ENCODE measurements at places on chromosomes 7 and 10.

GRCh38 chr7:124084024-124084423 lies 51.2 kb upstream of the TMEM229A start:
- DNase-seq: no peak

GRCh38 chr7:35753761-35754603 lies 46.9 kb upstream of the SEPTIN7 start:
- no peak for DNase-seq

- no peak for DNase-seq
Observed at GRCh38 chr7:113086431-113086888, at the start of gene GPR85. Gene GPR85 (minus strand): TSS chr7:113086827. CDS start chr7:113084721, 2,106 bp downstream.

DNA sequence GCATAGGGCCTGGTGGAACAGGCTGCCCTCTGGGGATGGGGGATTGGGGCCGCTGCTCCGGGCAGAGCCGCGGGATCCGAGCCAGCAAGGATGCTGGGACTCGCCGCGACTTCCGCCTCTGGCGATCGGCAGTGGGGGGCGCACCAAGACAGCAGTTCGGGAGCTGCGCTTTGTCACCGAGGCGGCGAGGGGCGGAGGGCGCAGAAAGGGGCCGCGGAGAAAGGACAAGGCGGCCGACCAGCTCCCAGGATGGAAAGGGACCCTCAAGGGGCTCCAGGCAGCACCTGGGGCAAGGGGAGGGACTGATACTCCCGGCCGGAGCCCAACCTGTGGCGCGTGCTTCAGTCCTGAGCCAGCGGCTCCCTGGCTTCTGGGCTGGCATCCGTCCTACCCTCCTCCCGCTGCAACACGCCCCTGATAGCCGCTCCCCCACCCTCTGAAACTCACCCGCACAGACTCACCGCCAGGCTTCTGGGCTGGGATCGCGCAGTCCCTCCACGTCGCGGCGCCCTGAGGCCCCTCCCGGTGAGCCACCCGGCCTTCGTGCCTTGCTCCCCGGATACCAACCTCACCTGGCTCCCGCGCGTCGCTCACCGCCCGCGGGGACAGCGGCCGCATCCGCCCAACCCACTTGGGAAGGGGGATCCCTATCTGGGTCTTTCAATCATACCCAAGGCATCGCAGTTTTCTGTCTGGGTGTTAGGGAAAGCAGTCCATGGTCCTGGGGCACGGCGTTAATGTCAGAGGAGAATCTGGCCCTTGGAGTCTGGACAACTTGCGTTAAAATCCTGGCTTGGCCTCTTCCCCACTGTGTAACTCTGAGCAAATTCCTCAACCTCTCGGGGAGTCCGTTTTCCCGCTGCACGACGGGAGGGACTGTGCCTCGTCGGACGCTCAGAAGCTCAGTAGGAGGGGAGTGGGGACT lies 7.0 kb upstream of the EVX1 start:
- no peak for DNase-seq

DNA sequence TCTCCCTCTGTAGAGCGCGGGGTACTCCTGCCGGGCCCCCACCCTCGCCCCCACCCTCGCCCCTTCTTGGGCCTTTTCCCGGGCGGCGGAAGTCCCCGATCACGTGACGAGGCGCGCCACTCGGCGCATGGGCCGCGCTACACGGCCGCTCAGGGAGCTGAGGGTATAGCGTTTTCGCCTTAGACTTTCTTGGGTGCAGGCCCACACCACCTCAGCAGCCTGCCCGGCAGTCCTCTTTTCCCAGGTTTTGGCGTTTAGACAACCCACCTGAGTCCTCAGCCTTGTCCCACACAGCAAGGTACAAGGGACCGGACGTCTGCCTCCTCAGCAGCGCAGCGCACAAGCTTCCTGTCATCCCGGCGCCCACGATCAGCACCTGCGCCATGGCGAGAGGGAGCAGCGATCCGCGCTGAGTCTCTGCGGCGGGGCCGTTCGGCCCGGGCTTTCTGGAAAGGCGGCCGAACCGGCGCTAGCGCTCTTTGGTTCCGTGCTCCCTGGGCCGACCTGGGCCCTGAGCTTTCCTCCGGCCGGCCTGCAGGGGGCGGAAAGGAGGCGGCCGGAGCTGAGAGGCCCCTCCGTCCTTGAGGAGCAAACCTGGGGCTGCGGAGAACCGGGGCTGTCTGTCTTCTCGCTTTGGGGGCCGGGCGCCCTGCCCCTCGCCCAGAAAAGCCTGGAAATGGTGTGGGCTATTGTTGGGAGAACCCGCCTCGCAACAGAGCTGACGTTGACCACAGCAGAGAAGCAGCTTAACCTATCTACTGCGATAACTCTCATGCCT lies at the start of gene RNLS:
TSS of gene RNLS (minus strand) at position 513 of the 778 bp plus-strand sequence.
- peak; percentile 52 for DNase-seq

GRCh38 chr7:35723011-35723410 lies 28.1 kb upstream of the HERPUD2 start:
- no peak for DNase-seq

GRCh38 chr7:96321031-96321657 lies 754 bp downstream of the SLC25A13 start:
- DNase-seq: peak; percentile 64

GRCh38 chr10:8056871-8057331 lies 2.4 kb downstream of the GATA3 start:
- no peak for DNase-seq

- no peak for DNase-seq
Observed at GRCh38 chr10:119653209-119653608, 2.0 kb downstream of the BAG3 start.

DNA sequence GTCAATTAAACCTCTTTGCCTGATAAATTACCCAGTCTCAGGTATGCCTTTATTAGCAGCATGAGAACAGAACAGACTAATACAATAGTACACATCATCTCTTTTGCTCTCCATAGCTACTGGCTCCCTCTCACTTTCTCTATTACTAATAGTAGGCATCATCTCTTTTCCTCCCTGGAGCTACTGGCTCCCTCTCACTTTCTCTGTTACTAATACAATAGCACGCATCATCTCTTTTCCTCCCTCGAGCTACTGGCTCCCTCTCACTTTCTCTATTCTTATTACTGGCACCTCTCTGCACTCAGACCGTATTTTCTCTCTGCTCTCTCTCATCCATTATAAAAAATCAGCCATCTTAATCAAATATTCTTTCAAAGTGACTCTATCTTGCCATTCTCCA lies 37.1 kb downstream of the SLC25A13 start:
- DNase-seq: no peak

DNA sequence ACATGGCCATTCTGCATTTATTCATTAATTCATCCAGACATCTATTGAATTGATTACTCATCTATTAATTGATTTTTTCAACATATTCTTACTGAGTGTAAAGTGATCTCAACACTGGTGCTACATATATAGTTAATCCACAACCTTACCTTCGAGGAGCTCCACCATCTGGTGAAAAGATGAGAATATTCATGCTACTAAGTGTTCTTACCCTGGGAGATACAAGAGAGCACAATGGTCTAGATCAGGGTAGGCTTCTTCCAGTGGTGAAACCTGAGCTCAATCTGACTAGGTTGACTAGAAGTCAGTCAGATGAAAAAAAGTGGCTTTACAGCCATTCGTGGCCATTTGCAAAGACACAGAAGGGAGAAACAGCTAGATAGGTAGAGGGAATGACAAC lies 507.4 kb downstream of the ANKRD7 start:
- no peak for DNase-seq

- DNase-seq: peak; percentile 4
Observed at GRCh38 chr10:51389415-51390321, 309.7 kb downstream of the CSTF2T start.

GRCh38 chr7:51455948-51456347 lies 139.3 kb upstream of the COBL start:
- no peak for DNase-seq

DNA sequence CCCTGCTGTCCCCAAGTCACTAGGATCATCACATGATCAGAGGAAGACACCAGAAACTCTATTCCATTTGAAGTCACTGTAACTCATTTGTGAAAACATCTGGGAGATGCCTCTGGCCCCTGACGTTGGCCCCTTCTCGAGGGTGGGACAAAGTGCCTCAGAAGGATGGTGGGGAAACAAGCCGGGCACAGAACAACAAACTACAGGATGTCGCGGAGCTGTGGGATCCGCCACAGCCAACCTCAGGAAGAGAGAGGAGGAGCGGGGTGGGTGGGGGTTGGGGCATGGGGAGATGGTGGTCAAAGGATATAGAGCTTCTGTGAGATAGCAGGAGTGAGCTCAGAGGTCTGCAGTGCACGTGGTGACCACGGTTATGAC lies 265.6 kb upstream of the TCERG1L start:
- no peak for DNase-seq

GRCh38 chr10:112307358-112308124 lies 24.3 kb downstream of the TECTB start:
- peak; percentile 16 for DNase-seq

GRCh38 chr10:11403116-11403515 lies 208.3 kb downstream of the USP6NL start:
- peak; percentile 32 for DNase-seq

DNA sequence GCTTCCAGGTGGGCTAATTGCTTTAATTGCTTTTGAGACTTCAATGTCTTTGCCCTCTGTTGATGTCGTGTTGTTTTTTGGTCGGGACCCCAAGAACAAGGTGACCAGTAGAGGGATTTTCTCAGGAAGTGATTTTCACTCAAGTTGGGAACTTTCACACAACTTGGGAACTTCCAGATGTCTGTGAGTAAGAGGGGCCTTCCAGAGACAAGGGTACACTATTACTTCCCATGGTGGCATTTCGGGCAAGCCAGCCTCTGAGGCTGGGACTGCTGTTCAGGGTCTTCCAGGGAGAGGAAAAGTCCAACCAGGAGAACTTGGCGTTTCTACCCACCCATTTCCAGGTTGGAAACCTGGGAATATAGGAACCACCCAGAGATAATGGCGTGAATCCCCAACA lies 170.0 kb upstream of the CDCA7L start:
- DNase-seq: no peak

- no peak for DNase-seq
Observed at GRCh38 chr7:101602082-101602481, 27.0 kb downstream of the MYL10 start.

GRCh38 chr10:13960603-13961002 lies 370.1 kb downstream of the FRMD4A start:
- no peak for DNase-seq

GRCh38 chr10:124359336-124359832 lies 59.3 kb downstream of the OAT start:
- no peak for DNase-seq

DNA sequence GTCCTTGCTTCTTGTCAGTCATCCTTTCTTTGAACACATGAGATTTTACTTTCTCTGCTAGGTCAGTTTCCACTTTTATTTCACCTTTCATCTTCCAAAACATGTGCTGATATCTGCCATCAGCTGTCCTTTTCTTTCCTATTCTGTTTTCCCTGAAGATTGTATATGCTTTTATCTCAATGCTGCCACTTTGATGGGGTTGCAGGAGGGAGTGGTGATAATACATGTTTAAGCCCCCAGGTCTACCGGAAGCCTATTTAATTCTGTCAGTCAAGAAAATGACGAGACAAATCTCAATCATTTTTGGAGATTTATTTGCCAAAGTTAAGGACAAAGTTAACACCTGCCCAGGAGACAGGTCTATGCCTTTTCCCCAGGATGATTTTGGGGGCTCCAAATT lies 73.8 kb downstream of the MRPL32 start:
- DNase-seq: no peak

DNA sequence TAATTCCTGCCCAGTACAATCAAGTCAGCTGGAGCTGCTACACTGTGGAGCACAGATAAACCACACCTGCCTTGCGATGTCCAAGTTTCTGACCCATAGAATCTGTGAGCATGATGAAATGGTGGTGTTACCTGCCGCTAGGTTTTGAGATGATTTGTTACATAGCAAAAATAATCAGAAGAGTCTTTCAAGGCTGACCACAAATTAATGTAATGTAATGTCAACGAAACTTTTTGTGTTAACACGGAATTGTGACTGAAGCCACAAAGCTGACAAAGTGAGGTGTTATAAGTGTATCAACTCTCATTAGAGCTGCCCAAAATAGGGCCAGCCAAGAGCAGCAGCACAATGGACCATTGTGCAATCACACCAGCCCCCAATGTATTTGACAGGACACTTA lies 75.7 kb downstream of the AHR start:
- no peak for DNase-seq

- DNase-seq: no peak
Observed at GRCh38 chr10:89114846-89115625, 92.1 kb downstream of the CH25H start.

DNA sequence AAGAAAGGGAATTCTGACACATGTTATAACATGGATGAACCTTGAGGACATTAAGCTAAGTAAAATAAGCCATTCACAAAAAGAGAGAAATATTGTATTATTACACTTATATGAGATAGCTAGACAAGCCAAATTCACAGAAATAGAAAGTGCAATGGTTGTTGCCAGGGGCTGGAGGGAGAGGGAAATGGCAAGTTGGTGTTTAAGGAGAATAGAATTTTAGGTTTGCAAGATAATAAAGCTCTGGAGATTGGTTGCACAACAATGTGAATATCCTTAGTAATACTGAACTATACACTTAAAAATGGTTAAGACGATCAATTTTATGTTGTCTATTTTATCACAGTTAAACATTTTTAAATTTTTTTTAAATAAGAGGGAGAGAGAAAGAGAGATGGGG lies 25.0 kb upstream of the ADD3 start:
- no peak for DNase-seq

DNA sequence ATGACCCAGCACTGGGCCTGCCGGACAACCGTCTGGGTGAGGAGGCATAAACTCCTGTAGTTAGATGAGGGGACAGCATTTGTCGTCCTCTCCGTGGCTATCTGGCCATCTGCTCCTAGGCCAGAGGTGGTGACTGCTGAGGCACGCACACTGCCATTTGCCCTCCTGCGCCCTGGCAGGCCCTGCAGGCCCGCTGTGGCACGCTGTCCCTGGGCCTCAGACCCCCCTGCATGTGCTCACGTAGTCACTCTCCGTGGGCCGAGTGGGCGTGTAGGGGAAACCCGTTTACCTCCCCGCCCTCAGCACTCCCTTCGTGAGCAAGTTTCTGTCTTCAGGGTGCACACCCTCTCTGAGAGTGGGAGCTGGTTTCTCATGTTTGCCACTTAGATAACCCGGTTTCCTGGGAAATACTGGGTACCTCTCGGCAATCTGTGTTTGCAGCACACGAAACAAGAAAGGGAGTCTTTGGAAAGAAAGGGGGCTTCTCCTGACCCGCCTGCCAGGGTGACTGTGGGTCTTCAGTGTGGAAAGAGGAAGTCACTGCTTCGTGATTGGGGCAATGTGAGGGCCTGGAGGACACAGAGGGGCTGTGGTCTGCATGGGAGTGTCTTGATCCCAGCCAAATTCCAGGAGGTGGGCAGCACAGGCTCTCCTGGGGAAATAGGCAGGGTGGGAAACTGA lies 10.8 kb downstream of the ADAMTS14 start:
- DNase-seq: no peak

DNA sequence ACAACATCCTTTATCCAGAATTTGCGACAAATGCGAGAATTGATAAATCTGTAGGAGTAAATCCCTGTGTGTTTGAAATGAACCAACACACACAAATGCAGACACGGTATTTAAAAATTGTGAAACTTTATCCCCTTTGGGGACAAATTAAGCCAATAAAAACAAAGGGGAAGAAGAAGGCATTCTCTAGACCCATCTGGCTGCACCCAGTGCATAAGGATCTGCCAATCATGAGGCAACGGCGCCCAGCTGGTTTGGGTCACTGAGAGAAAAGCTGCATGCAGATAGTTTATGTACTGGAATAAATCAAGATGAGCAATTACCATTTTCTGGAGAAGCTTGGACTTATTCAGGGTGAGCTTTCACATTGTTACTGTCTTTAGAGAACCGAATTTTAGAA lies 45.7 kb downstream of the VAX1 start:
- DNase-seq: no peak
